ENCODE measurements at places on chromosomes 13 and 19. TPM values are rescaled to one million over a fixed set of nuclear protein-coding genes. Genes with fewer than 3 reads are reported as not detected.

Gene CD209
- total RNA-seq = not detected

Gene SIGLEC11
- not detected for total RNA-seq

Gene CRYL1
- total RNA-seq = 4.3 TPM

DNA sequence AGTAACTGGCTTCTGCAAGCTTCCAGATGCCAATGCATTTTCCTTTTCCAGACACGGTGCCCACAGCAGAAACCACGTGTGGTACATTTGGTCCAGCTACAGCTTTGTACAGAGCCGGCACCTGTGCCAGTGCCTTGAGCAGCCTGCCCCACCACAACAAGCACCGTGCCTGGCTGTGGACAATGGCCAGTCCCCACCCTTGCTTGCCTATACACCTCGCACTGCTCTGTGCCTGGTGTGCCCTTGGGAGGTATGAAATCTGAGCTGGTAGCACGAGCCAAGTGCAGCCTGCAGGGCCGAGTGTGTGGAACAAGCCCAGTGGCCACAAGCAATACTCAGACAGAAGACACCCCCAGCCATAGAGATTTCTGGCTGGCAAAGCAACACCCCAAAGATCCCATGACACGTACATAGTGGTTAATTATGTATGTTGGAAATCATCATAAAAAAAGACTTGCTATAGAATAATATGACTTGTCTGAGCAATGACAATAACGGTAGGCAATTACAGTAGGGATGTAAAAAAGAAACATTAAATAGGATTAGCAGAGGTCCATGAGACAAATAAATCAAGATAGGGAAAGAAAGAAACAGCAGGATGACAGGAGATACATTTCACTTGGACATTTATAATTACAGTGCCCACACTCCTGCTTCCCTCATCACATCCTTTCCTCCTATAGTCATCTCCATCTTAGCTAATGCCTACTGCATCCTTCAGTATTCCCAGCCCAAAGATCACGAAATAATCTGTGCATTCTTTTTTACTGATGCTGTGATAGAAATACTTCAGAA lies 1399.5 kb downstream of the PCDH9 start:
- H3K4me3 ChIP-seq = no peak overlapping the region
- H3K36me3 ChIP-seq = no peaks in the 10 kb centered on the region
- no peaks in the 10 kb centered on the region for H3K27me3 ChIP-seq
- H3K27ac ChIP-seq = no peak overlapping the region

GRCh38 chr19:2251106-2252054 lies 2.3 kb downstream of the AMH start:
- no peak overlapping the region for H3K27ac ChIP-seq
- no peaks in the 10 kb centered on the region for H3K36me3 ChIP-seq
- H3K4me1 ChIP-seq = no peaks in the 10 kb centered on the region
- DNase-seq = no peak
- no peak overlapping the region for H3K4me3 ChIP-seq

- H3K4me1 ChIP-seq = no peaks in the 10 kb centered on the region
- no peak overlapping the region for H3K4me3 ChIP-seq
- no peak overlapping the region for H3K27ac ChIP-seq
- no peaks in the 10 kb centered on the region for H3K36me3 ChIP-seq
Measured at GRCh38 chr19:58091251-58091995, 6.6 kb downstream of the ZSCAN18 start.

DNA sequence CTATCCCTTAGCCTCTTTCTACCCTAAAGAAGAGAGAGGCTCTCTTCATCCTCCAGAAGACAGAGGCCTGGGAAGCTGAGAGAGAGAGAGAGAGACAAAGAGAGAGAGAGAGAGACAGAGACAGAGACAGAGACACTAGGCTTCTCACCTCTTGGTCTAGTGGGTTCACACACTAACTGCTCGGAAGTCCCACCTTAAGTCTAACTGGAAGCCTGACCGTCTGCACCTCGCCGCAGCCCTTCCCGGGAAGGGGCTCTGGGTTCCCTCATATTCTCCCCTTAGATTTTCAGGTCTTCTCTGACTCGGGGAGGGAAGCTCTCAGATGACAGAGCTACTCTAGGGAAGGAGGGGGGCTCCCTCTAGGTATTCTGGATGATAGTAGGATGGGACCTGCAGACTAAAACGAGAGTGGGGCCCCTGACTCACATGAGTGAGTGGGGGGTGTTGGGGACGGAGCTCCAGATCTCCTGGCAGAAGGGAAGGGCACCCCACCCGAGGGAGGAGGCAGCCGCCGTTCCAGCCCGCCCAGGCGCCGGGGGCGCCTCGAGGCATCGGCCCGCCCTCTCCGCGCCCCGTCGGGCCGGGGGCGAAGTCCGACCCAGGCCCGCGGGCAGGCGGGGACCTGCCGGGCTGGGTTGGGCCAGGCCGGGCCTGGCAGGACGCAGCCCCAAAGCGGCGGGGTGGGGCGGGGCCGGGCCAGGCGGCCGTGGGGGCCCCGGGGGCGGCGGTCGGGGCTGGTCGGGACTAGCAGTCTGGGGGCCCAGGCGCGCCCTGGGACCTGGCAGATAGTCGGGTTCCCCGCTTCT lies 2.0 kb upstream of the JUNB start:
- DNase-seq = no peak
- H3K4me1 ChIP-seq = peaks cover 33% of the 10 kb centered on the region
- H3K4me3 ChIP-seq = peak overlapping the region; percentile 41
- peak overlapping the region; percentile 90 for H3K27ac ChIP-seq

GRCh38 chr13:38361542-38362262 lies 12.1 kb downstream of the UFM1 start:
- no peak for DNase-seq
- H3K27me3 ChIP-seq = no peaks in the 10 kb centered on the region
- no peak overlapping the region for H3K4me3 ChIP-seq
- no peak overlapping the region for H3K27ac ChIP-seq
- no peaks in the 10 kb centered on the region for H3K36me3 ChIP-seq

- peak overlapping the region; percentile 100 for H3K27ac ChIP-seq
- DNase-seq = no peak
- peak overlapping the region; percentile 72 for H3K4me3 ChIP-seq
- no peaks in the 10 kb centered on the region for H3K4me1 ChIP-seq
Measured at GRCh38 chr19:50377051-50377461, 799 bp downstream of the NR1H2 start.

- DNase-seq = no peak
- no peaks in the 10 kb centered on the region for H3K27me3 ChIP-seq
- H3K36me3 ChIP-seq = no peaks in the 10 kb centered on the region
- H3K27ac ChIP-seq = no peak overlapping the region
Measured at GRCh38 chr19:12802267-12803106, 618 bp downstream of the THSD8 start.

Data from Caco-2 (cell line).